ENCODE measurements at places on chromosomes 7 and 10.

- no peak for DNase-seq
Observed at GRCh38 chr7:156156734-156157408, 344.6 kb upstream of the SHH start.

DNA sequence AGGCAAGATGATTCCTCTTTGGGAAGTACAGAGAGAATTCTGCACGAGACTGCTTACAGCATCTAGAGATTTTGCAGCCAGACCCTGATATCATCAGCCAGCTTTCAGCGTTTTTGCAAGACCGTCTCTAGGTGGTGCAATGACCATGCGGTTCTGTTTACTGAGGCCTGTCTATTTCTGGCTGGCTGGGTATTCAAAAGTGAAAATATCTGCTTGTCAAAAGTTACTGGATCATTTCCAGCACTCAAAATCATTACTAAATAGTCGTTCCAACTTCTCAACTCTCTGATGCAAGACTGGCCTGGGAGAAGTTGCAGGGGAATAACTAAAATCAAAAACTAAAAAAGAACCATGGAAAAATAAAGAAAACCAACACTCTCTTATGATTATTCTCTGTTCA, 240.1 kb downstream of the ELMO1 start:
- peak; percentile 34 for DNase-seq

DNA sequence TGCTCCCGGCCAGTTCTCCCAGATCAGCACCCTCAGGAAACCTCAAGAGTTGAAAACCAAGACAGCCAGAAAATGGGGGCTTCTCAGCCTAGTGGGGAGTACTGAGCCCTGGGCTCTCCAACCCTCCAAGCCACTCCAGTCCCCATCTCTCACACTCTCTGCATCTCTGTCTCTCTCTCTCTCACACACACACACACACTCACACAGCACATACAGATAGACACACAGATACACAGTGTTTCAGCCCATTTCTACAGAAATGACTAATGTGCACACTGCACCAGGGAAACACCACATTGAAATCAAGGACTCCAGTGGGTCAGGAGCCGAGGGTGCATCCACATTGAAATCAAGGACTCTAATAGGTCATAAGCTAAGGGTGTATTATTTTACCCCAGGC, 107.5 kb downstream of the MKI67 start:
- DNase-seq, result no peak

- no peak for DNase-seq
Observed at GRCh38 chr7:149867762-149868622, 5.8 kb upstream of the ATP6V0E2 start.

DNA sequence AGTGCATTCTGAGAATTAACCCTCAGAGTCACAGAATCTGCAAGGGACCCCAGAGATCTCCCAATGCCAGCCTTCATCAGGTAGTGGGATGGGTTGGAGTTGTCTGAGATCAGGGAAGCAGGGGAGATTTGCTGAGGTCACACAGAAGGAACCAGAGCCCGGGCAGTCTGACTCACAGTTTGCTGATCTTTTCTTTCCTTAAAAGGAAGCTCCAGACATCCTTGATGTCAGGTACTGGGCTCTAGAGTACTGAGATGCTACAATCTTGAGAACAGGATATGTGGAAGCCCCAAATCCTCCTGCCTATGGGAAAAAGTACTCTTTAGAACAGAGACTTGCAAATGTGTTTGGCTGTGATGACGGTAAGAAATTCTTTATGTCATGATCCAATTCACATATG, 706 bp downstream of the TBATA start:
- no peak for DNase-seq

DNA sequence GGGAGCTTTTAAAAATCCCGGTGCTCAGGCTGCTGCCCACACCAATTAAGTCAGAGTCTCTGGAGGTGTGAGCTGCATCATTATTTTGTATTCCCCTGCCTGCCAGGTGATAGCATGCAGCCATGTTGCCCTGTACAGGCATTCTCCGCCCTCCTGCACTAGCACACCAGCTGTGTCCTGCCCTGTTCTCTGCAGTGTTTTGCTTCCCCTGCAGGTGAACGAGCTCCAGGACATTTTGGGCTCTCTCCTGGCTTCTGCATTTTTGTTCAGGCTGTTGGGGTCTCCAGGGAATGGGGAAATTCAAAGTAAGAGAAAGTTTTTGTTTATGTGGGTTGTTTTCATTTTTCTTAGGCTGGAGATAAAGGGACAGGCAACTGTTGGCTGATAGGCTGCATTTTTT, 271.0 kb upstream of the COBL start:
- no peak for DNase-seq

- no peak for DNase-seq
Observed at GRCh38 chr7:106071999-106072714, 40.0 kb downstream of the SYPL1 start.

GRCh38 chr10:57973451-57973850, 294.2 kb downstream of the IPMK start:
- no peak for DNase-seq

DNA sequence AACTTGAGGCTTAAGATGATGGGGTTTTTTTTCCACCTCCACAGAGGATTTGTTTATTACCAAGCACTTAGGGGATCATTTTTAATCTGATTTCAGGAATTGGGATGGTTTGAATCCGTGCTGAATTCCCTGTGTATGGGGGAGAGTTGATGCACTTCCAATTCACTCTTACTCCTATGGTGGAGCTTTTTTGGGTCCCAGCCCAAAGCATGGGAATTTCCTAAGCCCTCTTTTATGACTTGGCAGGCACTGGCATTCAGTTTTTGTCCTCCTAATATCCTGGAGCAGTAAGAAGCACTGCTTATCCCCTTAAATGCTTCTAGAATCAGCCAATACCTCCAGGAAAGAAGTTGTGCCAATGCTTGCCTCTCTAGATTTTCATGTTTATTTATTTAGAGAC, 78.7 kb downstream of the HYCC1 start:
- DNase-seq, result no peak

- DNase-seq, result no peak
Observed at GRCh38 chr10:124291001-124291701, 127.6 kb downstream of the OAT start.
